Heart right ventricle (tissue), 16 donors: ENCODE measurements at places on chromosomes 12 and 14. TPM values are rescaled to one million over a fixed set of nuclear protein-coding genes. Genes with fewer than 3 reads are reported as not detected.

The ANO2 gene
- 4.0 TPM for polyA plus RNA-seq

The SERPINA12 gene
- not detected for polyA plus RNA-seq

The UNG gene
- 17.0 TPM for polyA plus RNA-seq

The CLEC4D gene
- polyA plus RNA-seq = not detected

The SMIM41 gene
- 0.29 TPM for polyA plus RNA-seq

The KLHL33 gene
- polyA plus RNA-seq = 0.13 TPM

GRCh38 chr12:45557016-45557415 lies 172.5 kb upstream of the ARID2 start:
- DNase-seq = no peak
